Progenitor cell of endocrine pancreas (in vitro differentiated cells): ENCODE measurements at places on chromosomes 6 and 20. TPM values are rescaled to one million over a fixed set of nuclear protein-coding genes. Genes with fewer than 3 reads are reported as not detected.
A peak's percentile ranks its signal among the peaks of the same experiment; 100 is the strongest.

DNA sequence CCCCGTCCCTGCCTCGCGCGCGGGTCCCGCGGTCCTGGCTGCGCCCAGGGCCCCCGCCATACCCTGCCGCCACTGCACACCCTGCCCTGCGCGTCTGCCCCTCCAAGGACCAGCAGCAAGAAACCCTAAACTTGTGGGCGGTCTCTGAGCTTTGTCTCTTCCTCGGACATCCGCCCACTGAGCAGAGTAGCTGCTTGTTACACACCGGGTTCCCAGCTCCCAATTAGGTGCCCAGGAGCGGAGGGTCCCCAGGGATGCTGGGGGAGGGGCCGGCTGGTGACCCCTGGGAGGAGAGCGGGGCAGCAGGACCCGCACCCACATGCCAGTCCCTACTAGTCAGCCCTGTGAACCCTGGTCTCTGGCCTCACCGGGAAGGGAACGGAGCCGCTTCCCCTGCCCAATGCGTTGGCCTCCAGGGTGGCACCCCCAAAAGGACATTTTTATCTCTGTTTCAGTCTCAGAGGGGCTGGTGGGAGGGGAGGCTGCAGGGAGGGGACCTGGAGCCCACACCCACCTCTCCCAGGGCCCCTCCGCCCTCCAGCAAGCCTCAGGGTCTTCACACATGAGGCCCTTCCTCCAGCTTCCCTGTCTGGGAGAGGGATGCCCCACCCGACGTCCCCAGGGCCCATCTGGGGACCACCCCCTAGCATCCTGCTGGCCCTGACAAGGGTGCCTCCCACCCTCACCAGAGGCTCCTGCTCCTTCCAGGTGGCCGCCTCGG, 10.5 kb downstream of the STMN3 start:
- DNase-seq: no peak
- H3K27me3 ChIP-seq: peaks cover 6% of the 10 kb centered on the region

- no peaks in the 10 kb centered on the region for H3K4me1 ChIP-seq
- peaks cover 9% of the 10 kb centered on the region for H3K27me3 ChIP-seq
- H3K4me3 ChIP-seq: no peak overlapping the region
- no peaks in the 10 kb centered on the region for H3K36me3 ChIP-seq
- no peak for DNase-seq
These were observed 34.4 kb upstream of the ARHGAP18 start for GRCh38 chr6:129744201-129744879.

Gene ATG5
- total RNA-seq: 39.6 and 40.8 TPM in 2 replicates

- DNase-seq: no peak
- H3K36me3 ChIP-seq: peaks cover 2% of the 10 kb centered on the region
- peak overlapping the region; percentile 93 for H3K27ac ChIP-seq
- peaks cover 25% of the 10 kb centered on the region for H3K4me1 ChIP-seq
- no peak overlapping the region for H3K4me3 ChIP-seq
- no peaks in the 10 kb centered on the region for H3K27me3 ChIP-seq
These were observed 554.3 kb downstream of the CD109 start for GRCh38 chr6:74250161-74250818.

- H3K36me3 ChIP-seq: no peaks in the 10 kb centered on the region
- H3K27me3 ChIP-seq: peaks cover 8% of the 10 kb centered on the region
- no peak for DNase-seq
- no peak overlapping the region for H3K4me3 ChIP-seq
- peaks cover 8% of the 10 kb centered on the region for H3K4me1 ChIP-seq
These were observed 29.8 kb upstream of the TCP11 start for GRCh38 chr6:35170891-35171290.

DNA sequence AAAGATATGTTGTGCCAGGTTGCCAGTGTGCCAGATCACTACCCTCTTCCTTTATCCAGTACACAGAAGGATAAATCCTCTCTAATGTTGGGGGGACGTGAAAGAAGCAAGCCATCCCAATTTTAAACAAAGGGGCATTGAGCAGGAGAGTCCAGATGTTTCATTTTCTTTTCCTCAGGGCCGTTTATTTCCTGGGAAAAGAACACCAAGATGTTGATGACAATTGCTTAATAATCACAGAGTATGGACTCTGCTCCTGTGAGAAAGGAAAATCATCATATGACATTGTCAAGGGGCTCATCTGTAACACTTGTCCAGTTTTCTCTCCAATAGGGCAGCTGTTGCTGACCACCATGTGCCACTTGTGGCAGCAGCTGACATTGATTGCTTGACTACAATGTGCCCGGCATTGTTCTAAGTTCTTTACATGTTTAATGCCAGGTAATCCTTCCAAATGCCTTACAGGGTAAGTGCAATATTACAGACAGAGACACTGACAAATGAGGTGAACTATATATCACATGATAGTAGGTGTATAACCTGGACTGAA, 161.4 kb downstream of the CD109 start:
- no peak for DNase-seq
- no peaks in the 10 kb centered on the region for H3K4me1 ChIP-seq
- no peaks in the 10 kb centered on the region for H3K36me3 ChIP-seq
- no peak overlapping the region for H3K27ac ChIP-seq

DNA sequence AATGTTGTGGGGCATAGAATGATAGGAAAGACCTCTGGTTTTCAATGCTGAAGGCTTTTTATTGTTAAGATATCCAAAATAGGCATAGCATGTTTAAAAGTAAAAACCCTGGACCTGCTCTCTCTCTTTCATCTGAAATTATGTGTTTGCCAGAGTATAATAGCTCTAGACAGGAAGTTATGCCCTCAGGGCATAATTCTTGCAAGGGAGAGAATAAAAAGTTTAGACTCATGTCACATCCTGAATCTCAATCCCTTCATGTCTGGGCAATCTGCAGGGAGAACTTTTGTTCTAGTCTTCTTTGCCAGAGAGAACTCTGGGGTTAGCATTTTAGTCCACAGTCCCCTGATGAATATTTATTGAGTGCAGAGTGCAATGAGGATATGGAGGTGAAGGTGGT, 297.3 kb upstream of the FLRT3 start:
- no peak overlapping the region for H3K4me3 ChIP-seq
- no peaks in the 10 kb centered on the region for H3K36me3 ChIP-seq
- H3K4me1 ChIP-seq: no peaks in the 10 kb centered on the region
- H3K27ac ChIP-seq: no peak overlapping the region
- DNase-seq: no peak

GRCh38 chr6:106220485-106220884, 105.1 kb downstream of the ATG5 start:
- H3K4me1 ChIP-seq: peaks cover 11% of the 10 kb centered on the region
- H3K27ac ChIP-seq: no peak overlapping the region
- no peak overlapping the region for H3K4me3 ChIP-seq
- H3K36me3 ChIP-seq: peaks cover 2% of the 10 kb centered on the region
- no peak for DNase-seq
- H3K27me3 ChIP-seq: no peaks in the 10 kb centered on the region

Gene CGAS
- total RNA-seq: 0.24 and 0.31 TPM in 2 replicates

Gene MCCD1
- total RNA-seq: not detected in 2 replicates
